ENCODE measurements at places on chromosomes 12 and 14. TPM values are rescaled to one million over a fixed set of nuclear protein-coding genes. Genes with fewer than 3 reads are reported as not detected.
A peak's percentile ranks its signal among the peaks of the same experiment; 100 is the strongest.

Gene DTX1
- total RNA-seq, result not detected

Gene OAS1
- total RNA-seq, result 54.3 TPM

Gene COL2A1
- total RNA-seq, result not detected

Gene TPPP2
- not detected for total RNA-seq

Gene SIRT4
- total RNA-seq, result 0.05 TPM

Gene GDF3
- not detected for total RNA-seq

Gene KRT72
- not detected for total RNA-seq

Gene FAM186B
- total RNA-seq, result 0.23 TPM

Gene LRRIQ1
- 0.03 TPM for total RNA-seq

Gene CCT2
- 208 TPM for total RNA-seq

GRCh38 chr14:91363776-91364523, 53.7 kb downstream of the CCDC88C start:
- no peak for DNase-seq

GRCh38 chr12:56599797-56600196, 30.3 kb downstream of the BAZ2A start:
- DNase-seq, result no peak

DNA sequence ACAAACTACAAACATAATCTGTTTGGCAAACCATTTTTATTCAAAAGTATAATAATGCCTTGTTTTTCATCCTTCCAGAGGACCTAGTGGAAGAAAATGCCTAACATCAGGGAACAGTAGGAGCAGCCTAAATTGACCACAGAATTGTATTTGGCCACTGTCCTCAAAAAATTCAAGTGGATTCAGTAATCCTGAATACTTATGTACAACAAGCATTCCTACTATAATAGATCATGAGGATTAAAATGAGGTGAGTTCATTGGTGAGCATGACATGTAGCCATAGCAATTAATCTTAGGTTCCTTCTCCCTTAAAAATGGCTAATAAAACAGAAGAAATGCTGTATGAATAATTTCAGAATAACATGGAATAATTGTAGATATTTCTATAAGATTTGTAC, 209.3 kb downstream of the DAD1 start:
- DNase-seq, result no peak

GRCh38 chr12:42761601-42762350, 172.2 kb upstream of the PRICKLE1 start:
- no peak for DNase-seq

DNA sequence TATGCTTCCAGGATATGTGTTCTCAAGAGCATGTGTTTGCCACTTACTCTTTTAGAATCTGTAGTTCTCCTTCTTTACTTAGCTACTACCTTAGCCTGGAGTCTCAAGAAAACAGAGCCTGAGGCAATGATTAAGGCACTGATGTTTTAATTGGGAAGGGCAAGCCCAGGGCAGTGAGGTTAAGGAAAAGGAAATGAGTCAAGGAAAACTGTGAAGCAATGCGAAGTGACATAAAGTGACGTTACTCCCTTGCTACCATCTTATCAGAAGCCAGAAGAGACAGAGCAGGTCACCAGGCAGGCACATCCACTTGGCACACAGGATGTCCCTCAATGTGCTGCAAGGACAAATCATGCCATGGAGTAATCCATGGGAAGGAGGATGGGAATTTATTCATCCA, 11.3 kb upstream of the EML5 start:
- no peak for DNase-seq

- DNase-seq, result no peak
These were observed 21.4 kb downstream of the CLSTN3 start for GRCh38 chr12:7151532-7151931.

- DNase-seq, result no peak
These were observed 1.2 kb downstream of the TAPBPL start for GRCh38 chr12:6452944-6453630.

DNA sequence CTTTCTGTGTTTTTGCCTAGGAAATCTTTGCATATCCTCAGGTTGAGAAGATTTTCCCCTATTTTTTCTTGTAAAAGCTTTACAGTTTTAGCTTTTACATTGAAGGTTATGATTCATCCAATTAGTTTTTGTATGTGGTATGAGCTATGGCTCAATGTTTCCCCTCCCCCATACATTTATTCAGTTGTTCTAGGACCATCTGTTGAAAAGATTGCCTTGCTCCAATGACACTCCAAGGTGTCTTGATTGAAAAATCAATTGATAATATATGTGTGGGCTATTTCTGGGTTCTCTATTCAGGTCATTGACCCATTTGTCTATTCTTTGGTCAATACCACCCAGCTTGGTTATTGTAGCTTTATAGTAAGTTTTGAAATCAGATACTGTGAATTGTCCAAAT, 42.6 kb downstream of the LRTM2 start:
- DNase-seq, result no peak

- peak; percentile 59 for DNase-seq
These were observed 115.5 kb downstream of the SLC2A13 start for GRCh38 chr12:39990122-39991101.

DNA sequence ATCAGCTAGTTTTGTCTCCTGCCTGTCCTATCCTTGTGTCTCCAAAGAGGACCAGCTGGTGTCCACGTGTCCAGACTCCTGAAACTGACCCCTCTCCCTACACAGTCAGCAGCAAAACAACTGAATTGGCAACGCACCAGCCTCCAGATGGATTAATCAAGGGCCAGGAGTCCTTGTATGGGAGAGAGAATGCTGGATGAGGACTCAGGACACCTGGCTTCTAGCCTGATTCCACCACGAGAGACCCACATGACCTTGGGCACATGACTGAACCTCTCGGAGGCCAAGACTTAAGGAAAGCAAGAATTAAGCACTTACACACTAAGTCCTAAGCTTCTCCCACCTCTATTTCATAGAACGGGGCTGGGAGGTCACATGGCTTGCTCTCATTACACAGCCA, 60.4 kb upstream of the CMKLR1 start:
- no peak for DNase-seq

- DNase-seq, result peak; percentile 39
These were observed 57.2 kb upstream of the AEBP2 start for GRCh38 chr12:19382111-19382526.

GRCh38 chr12:90076851-90077319, 368.2 kb upstream of the ATP2B1 start:
- DNase-seq, result no peak

GRCh38 chr12:51714666-51715065, 123.6 kb downstream of the SCN8A start:
- DNase-seq, result no peak

- no peak for DNase-seq
These were observed 11.1 kb upstream of the SLC6A12 start for GRCh38 chr12:225012-225411.

DNA sequence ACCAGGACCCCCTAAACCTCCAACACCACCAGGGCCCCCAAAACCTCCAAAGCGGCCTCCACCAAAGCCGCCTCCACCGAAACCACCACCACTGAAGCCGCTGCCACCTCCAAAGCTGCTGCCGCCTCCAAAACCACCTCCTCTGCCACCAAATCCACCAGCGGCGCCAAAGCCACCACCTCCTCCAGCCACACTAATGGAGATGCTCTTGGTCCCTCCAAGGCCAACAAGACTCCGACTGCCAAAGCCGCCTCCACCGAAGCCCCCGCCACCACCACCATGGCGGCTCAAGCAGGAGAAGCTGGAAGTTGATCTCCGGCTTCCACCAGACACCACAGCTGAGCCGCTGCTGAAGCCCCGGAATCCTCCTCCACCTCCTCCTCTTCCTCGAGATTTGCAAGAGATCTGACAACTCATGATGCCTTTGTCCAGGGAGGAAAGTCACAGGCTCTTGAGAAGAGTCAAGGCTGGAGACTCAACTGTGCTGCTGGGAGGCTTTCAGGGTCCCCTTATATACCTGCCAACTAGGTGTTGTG, at the start of gene KRT2:
KRT2 (minus strand) TSS at position 486 of the 536 bp plus-strand sequence; CDS start at position 417, 69 bp downstream.
- DNase-seq, result no peak

- DNase-seq, result peak; percentile 3
These were observed 62.7 kb downstream of the TTC6 start for GRCh38 chr14:37658156-37658555.

DNA sequence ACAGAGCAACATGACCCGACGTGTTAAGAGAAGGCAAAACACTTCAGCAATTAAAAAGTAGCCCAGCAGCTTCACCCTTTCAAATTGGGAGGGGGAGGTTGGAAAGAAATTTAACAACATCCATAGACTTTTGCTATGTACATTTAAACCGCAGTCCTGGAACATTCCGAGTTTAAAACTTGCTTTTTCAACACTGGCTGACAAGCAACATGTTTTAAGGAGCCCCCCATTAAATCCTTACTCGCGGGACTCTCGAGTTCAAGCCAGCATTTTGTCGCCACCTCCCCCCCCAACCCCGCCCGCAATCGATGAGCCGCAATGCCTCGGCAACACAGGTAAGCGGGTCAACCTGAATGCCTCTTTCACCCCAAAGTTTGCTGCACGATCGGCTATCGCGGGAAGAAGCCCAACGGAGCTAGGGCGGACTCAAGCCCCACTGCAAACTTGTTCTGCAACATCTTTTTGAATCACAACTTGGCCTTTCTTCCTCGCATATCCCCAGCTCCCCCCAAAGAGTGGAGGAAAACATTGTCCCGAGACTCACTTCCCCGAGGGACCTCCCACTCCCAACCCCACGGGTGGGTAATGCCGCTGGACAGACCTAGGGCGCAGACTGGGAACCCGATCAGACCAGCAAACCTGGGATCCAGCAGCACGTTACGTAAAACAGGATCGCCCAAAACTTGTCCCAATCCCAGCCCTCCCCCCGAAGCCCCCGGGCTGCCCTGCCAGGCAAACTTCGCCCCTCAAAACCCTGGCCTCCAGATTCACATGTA, 777 bp downstream of the ZFP36L1 start:
- peak; percentile 36 for DNase-seq

- DNase-seq, result no peak
These were observed 80.1 kb downstream of the CEP83 start for GRCh38 chr12:94379479-94380113.

DNA sequence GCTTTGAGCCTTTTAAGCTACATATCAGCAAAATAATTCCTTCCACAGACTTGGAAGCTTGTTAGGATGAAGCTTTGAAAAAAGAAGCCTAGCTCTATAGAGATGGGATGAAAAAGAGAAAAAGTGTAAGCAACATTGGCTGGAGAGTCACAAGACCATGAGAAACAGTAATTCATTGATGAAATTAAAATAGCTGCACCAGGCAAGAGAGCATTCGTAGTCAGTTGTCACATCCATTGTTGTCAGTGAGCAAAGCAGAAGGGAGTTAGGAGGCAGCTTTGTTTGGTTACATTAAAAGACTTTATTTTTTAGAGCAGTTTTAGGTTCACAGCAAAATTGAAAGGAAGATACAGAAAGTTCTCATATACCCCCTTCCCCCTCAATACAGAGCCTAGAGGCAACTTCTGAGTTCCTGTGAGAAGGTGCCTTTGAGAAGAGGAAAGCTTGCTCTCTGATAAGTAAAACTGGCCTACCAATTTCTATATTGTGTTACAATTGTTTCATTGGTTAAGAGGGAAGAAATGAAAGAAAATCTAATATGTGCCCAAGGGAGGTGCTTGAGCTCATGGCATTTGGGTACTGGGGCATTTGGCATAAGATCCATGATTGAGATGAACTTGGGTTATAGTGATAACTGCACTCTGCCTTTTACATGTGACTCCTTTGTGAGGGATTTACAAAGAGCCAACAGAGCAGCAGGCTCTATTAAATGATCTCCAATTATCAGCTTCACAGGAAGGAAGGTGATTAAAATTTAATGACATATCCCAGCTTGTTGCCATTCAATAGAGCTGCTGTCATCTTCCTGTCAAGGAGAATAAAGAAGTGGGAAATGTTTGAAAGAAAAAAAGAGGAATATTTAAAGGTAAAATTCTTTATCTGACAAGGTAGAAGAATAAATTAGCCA, 361.3 kb upstream of the TMTC1 start:
- no peak for DNase-seq

DNA sequence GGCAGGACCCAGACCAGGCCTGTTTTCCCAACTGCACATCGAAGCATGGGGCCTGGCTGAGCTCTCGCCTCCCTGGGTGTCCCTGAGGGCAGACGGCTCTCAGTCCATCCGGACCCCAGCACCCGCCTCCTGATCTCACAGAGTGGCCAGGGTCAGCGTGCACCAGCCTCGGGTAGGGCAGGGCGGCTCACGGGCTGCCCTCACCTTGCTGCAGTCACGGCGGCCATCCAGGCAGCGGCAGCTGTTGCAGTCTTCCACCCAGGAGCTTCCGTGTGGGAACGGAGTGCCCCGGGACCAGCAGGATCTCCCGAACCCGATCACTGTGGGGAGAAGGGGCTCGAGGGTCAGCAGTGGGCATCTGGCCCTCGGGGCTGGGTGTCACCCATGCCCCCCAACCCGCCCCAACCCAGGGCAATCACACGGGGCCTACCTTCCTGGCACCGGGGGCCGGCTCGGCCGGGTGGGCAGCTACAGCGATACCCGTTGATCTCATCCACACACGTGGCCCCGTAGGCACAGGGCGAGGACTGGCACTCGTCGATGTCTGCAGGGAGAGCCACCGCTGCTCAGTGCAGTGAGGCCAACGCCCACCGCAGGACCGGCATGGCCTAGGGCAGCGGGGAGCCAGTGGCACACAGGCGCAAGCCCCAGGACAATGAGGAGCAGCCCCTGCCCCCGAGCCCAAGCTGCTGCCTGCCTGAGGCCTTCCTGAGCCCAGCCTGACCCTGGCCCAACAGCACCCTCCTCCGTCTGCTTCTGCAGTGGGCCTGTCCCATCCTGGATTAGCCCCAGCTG, 22.2 kb downstream of the JAG2 start:
- no peak for DNase-seq

- no peak for DNase-seq
These were observed 81.6 kb downstream of the TTC9 start for GRCh38 chr14:70723276-70723675.

- DNase-seq, result no peak
These were observed 9.1 kb downstream of the SLC15A4 start for GRCh38 chr12:128814411-128815261.

- no peak for DNase-seq
These were observed 4.9 kb downstream of the B4GALNT3 start for GRCh38 chr12:464484-465267.

DNA sequence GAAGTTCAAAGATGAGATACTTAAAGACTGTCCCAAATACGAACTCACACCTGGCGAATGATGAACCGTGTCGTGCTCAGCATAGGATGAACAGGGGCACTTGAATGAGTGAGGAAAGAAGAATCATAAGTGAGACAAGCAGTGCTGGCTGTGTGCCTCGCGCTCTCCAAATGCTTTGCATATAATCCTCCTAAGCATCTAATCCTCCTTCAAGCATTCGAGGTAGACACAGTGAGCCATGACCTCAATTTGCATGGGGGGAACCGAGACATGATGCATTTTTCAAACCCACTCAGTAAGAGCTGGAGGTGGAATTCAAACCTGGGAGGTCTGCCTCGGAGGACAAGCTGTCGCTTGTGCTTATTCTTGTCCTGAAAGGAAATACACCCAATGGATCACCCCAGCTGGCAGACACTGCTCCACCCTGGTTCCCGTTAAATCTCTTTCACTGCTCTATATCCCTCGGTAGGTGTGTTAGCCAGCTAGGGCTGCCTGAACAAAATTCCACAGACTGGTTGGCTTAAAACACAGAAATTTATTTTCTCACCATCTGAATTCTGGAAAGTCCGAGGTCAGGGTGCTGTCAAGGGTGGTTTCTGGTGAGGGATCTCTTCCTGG, 274.0 kb downstream of the SLC15A4 start:
- DNase-seq, result no peak
